ENCODE measurements at places on chromosomes 12 and 14.

DNA sequence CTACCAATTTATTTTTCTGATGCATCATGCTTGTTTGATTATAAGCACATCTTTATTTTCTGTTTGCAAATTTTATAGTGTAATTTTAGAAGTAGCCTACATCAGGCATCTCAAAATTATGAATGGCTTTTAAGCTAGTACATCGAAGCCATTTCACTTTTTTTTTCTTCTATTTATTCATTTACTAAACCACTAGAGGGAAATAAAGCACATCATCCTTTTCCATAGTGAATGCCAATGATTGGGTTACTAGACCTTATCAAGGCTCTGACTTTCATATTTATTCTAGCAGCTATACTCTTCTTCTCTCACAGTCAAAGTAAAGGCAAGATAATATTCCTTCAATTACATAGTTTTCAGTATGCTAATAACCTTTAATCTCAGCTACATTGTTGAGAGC, 736.4 kb upstream of the LRFN5 start:
- no peak for DNase-seq

DNA sequence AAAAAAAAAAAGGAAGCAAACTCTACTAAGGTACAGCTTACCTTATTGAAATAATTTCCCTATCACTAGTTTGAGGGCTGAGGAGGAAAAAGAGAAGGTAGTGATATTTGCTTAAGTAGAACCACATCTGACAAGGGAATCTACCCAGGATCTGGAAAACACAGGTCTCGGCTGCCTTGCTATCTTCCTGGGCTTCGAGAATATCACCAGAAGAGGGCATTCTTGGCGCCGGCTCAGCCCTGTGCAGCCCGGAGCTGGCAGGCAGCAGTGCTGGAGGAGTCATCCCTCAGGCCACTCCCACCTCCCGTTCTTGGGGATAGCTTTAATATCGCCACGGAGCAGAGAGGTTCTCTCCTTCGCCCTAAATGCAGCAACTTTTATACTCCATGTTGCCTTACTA, 1181.2 kb downstream of the VRK1 start:
- peak; percentile 85 for DNase-seq

DNA sequence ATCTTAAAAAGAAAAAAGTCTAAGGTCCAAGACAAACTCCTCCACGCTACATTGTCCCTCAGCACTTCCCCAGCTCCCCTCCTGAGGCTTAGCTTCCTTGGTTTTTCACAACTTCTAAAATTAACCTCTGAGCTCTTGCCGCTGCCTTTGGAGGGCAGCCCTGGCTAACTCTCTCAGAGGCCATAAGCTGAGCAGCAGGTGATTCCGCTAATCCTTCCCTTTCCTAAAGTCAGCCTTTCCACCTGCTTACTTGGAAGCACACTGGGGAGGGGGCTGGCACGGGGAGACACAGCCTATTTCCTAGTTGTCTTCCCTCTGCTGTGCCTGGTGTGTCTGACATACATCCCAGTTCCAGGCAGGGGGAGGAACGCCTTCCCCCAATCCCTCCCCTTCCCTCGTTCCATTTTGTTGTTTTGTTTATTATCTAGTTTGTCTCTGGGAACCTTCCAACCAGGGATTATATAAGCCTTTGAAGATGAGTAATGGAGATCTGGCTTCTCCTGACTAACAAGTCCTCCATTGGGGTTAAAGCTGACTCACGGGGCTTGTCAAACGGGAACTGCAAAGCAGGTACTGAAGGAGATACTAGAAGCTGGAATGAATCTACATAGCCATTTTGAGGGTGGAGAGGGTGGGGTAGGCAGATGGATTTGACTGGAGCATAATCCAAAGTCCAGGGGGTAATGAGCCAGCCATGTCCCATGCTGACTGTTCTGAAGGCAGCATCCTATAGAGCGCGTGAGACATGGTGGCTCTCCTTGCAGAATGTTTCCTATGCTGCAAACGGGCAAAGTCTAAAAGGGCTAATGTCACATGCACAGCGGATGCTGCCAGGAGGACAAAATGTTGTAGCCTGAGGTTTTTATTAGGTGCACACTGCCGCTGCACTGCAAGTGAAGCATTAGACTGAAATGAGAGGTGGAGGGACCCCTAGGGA, 230.8 kb downstream of the FOXN3 start:
- DNase-seq, result no peak

DNA sequence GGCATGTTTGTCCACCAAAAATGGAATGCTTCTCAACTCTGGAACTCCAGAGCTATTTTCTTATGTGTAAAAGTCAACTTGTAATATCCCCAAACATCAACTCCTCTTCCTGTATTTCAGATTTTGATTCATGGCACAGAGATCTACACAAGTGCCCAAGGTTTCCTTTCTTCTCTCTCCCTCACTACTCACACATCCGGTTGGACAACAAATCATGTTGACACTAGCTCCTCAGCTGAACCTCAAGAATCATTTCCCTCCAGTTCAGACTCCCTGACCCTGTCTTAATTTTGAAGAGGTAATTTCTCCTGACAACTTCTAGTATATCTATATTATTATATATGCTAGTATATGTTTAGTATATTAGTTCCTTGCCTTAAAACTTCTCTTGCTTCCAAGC, 485.4 kb upstream of the CCDC196 start:
- no peak for DNase-seq

Measured in stimulated activated CD4-positive, alpha-beta T cell treated with anti-CD3 and anti-CD28 coated beads, TNF-alpha, amount 100 ng/mL, for 24 hours (primary cell).